ENCODE measurements at places on chromosomes 13 and 19. TPM values are rescaled to one million over a fixed set of nuclear protein-coding genes. Genes with fewer than 3 reads are reported as not detected.

GRCh38 chr19:6229216-6229913 is 50.4 kb downstream of the MLLT1 start:
- peak; percentile 35 for DNase-seq
- H3K27ac ChIP-seq: no peak overlapping the region
- peaks cover 16% of the 10 kb centered on the region for H3K4me1 ChIP-seq

The SLITRK1 gene
- total RNA-seq: not detected

The SYT3 gene
- 0.28 TPM for total RNA-seq

- H3K4me3 ChIP-seq: no peak overlapping the region
- H3K36me3 ChIP-seq: no peaks in the 10 kb centered on the region
- H3K4me1 ChIP-seq: no peaks in the 10 kb centered on the region
- no peaks in the 10 kb centered on the region for H3K27me3 ChIP-seq
- H3K27ac ChIP-seq: no peak overlapping the region
Measured at GRCh38 chr13:72570019-72570418, 157.4 kb downstream of the MZT1 start.

GRCh38 chr13:33615436-33615835 is 202.5 kb upstream of the RFC3 start:
- no peak overlapping the region for H3K27ac ChIP-seq
- H3K4me1 ChIP-seq: peaks cover 7% of the 10 kb centered on the region
- no peaks in the 10 kb centered on the region for H3K27me3 ChIP-seq
- no peaks in the 10 kb centered on the region for H3K36me3 ChIP-seq

The AMER2 gene
- total RNA-seq: not detected

GRCh38 chr13:50323440-50324065 is 308.3 kb downstream of the KCNRG start:
- H3K36me3 ChIP-seq: no peaks in the 10 kb centered on the region
- no peak for DNase-seq

- H3K4me3 ChIP-seq: peak overlapping the region; percentile 23
- no peak overlapping the region for H3K27ac ChIP-seq
- no peaks in the 10 kb centered on the region for H3K27me3 ChIP-seq
- no peak for DNase-seq
Measured at GRCh38 chr19:12513531-12514061, 29.0 kb upstream of the ZNF709 start.

The TMEM221 gene
- not detected for total RNA-seq

The FBXO27 gene
- 1.9 TPM for total RNA-seq

DNA sequence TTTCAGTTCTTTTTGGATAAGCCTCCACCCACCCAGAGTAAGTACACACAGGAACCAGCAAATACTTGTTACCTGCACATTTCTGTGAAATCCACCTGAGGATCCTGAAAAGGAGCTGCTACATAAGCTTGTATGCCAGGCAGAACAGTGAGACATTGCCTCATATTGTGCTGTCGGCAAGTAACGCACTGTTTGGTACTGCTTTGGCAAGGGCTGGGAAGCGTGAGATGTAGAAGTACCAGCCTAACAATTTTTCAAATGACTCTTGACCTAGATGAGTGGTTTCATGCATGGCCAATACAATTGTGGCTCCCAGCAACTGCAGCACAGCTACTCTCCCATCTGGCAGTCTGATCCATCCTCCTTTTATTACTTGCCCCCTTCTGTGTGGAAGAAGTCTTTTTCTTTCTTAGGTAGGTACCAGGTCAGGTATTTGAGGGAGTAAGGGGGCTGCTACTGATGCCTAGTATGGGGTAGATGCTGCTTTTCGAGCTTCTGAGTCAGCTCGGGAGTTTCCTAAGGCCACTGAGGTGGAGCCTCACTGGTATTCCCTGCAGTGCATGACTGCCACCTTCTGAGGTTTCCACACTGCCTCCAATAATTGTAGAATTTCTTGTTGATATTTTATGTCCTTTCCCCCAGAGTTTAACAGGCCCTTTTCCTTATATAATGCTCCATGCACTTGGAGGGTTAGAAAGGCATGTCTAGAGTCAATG is 52.2 kb downstream of the ZNF737 start:
- H3K4me3 ChIP-seq: no peak overlapping the region
- H3K27ac ChIP-seq: no peak overlapping the region
- no peak for DNase-seq
- no peaks in the 10 kb centered on the region for H3K27me3 ChIP-seq
- no peaks in the 10 kb centered on the region for H3K4me1 ChIP-seq

The TMEM150B gene
- total RNA-seq: 5.9 TPM

DNA sequence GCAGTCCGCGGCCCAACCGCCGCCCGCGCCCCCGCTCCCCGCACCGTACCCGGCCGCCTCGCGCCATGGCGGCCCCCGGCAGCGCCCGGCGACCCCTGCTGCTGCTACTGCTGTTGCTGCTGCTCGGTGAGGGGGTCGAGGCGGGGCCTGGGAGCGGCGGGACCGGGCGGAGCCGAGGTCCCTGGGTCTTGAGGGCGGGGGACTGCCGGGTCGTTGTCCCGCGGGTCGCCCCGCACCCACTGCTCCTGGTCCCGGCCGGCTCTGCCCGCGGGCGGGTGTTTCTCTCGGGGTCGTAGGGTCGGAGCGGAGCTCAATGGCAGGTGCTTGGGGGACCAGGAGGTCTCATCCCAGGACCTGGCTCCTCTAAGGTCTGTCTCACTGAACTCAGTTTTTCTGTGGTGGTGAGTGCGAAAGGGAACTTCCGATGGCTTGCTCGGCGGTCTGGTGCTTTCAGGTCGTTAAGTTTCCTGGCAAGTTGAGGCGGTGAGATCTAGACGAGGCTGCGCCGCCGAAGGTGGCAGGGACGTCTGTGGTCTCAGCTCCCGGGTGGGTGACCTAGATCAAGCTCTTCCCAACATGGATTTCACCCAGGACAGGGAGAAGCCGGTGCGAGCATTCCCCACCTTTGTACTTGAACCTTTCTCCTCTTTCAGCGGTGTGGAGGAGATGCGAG is 467 bp downstream of the LAMP1 start:
- H3K27ac ChIP-seq: peak overlapping the region; percentile 91
- no peaks in the 10 kb centered on the region for H3K27me3 ChIP-seq
- no peaks in the 10 kb centered on the region for H3K36me3 ChIP-seq
- H3K4me3 ChIP-seq: peak overlapping the region; percentile 95
- H3K4me1 ChIP-seq: peaks cover 40% of the 10 kb centered on the region
- no peak for DNase-seq

Data from spleen (tissue), 13 donors.